ENCODE measurements at places on chromosomes 12 and 14.

GRCh38 chr12:119692410-119692809, 24.5 kb downstream of the PRKAB1 start:
- DNase-seq, result no peak

DNA sequence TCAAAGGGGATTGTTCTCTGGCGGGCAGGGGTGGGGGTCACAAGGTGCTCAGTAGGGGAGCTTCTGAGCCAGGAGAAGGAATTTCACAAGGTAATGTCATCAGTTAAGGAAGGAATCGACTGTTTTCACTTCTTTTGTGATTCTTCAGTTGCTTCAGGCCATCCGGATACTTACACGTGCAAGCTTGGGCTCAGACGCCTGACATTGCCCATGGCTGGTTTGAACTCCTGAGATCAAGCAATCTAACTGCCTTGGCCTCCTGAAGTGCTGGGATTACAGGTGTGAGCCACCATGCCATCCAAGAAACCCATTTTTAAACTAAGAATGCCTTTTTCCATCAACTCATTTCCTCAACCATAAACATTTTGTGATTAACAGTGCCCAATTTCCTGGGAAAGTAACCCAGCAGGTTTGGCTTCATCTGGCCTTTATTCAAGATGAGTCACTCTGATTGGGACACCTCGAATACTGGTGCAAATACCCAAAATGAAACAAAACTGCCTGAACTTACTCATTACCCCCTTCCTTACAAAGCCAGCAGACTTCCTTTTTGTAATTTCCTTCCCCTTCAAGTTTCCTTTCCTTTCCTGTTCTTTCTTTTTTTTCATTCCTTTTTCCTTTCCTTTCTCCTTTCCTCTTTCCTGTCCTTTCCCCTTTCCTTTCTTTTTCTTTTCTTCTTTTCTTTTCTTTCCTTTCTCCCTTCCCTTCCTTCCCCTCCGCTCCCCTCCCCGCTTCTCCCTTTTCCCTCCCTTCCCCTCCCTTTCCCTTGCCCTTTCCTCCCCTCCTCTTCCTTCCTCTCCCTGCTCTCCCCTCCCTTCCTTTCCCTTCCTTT, 10.2 kb upstream of the RNASE10 start:
- no peak for DNase-seq

GRCh38 chr14:34424488-34424887, 37.6 kb downstream of the SPTSSA start:
- DNase-seq, result no peak

- no peak for DNase-seq
Measured at GRCh38 chr14:33676135-33676566, 274.7 kb downstream of the EGLN3 start.

DNA sequence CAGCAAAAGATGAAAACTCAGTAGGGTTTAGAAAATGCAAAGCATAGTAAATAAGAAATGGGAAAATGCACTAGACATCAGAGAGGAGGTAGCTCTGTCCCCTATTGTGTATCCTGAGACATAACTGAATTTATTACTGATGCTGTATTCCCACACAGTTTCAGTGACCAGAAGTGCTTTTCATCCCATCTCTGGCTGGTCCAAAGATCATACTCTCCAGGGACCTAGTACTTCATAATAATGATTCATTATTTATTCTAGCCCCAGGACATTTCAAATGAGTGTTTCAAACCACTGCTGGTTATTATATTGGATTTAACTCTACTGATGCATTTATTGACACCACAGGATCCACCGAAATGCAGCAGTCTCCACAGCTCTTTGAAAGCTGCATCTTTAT, 163.3 kb downstream of the PAWR start:
- no peak for DNase-seq

DNA sequence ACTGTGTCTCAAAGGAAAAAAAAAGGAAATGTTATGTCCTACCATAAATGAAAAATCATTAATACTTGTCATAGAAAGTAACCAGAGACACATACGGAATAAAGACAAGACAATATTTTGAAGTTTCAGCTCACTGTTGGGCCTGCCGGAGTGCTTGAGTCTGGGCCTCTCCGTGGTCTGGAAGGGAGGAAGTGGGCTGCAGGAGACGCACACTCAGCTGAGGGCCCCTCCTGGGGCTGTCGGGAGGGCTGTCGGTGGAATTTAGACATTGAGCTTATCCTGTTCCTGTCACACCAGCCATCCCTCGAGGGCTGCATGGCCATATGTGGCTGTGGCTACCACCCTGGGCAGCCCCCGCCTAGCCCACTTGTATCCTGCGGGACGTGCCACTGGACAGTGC, 80.6 kb downstream of the DDX51 start:
- no peak for DNase-seq

DNA sequence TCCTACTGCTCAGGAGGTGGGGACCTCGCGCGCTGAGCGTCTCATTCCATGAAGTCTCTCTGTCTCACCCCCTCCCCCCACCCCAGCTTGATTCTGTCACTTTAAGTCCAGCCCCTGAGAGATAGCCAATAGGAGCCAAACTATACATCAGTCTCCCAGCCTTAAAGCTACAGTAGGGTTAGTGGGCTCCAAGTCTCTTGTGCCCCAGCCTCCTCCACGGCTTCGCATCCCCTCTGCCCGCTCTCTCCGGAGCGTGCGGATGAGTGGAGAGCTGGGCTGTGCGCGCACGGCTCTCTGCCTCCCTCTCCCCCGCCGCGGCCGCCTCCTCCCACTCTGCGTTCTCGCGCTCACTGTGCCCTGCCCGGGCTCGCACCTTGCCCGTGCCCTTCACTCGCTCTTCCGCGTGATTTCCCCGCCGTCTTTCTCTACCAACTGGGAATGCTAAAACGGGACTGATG, at the start of gene ESRRB:
ESRRB (plus strand) TSS at position 191 of the 458 bp plus-strand sequence; CDS start at position 456, 265 bp downstream.
- no peak for DNase-seq

DNA sequence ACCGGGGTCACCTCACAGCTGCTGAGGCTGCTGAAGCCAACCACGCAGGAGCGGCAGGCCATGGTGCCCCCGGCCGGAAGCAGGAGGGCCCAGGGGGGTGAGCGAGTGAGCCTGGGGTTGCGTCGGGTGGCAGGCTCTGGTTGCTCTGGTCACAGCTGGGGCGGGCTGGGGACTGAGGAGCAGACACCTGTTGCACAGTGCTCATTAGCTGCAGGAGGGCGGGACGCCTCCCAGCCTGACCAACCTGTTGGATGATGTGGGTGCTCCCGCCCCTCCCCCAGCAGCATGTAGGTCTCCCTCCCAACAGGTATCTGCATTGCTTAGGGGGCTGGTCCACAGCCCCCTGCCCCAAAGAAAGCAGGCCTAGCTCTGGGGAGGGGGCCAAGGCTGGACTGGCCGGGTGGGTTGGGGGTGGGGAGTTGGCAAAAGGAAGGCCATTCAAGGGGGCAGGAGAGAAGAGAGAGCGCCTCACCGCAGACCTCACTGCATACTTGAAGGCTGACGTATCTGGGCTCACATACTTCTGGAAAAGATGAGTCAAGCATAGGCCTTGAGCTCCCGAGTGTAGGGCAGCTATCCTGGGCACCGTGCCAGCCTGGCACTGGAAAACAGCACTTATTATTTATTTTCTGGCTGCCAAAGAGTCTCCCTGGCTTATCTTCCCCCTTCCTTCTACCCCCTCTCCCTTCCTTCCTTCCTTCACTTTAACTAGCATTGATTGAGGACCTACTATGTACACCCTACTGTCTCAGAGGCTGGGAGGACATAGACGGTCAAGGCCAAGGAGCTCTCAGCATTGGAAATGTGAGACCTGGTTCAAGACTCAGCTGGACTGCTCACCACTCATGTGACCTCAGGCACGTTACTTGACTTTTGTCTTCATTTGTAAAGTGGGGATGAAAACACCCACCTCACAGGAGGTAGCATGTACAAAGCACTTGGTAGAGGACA, at the start of gene KRT80:
KRT80 (minus strand) TSS at position 174 of the 951 bp plus-strand sequence; CDS start at position 62, 112 bp downstream.
- DNase-seq, result no peak

DNA sequence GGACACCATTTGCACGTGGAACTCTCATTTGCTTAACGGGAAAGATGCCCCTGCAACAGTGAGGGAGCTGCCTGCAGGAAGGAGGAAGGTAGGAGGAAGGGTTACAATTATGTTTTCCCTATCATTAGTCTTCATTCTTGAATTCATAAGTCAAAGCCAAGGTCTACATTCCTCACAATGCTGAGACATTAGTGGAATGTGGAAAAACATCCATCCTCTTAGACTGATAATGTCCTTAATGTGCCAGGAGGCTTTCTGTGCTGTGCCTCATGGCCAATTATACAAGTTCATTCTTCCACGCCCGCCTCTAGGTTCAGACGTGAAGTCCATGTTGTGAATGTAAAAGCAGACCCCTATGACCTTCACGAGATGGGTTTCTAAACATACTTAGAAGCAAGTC, 1212.4 kb upstream of the TMEM132C start:
- DNase-seq, result no peak

DNA sequence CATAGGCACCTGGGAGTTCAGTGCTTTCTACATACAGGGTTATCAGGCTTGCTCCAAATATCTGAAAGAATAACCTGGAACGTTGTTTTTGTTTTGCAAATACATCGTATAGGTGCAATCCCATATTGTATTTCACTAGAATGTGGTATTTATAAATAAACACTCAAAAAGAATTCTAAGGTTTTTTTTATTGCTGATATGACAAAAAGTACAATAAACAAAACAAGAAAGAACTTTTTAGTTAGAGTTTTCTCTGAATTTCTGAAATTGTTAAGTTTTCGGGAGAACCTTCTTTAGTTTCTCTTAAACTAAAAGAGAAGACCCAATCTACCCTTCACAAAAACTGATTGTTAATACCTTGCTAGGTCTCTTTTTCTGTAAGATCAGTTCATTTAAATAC, 225.8 kb downstream of the CCDC59 start:
- no peak for DNase-seq

DNA sequence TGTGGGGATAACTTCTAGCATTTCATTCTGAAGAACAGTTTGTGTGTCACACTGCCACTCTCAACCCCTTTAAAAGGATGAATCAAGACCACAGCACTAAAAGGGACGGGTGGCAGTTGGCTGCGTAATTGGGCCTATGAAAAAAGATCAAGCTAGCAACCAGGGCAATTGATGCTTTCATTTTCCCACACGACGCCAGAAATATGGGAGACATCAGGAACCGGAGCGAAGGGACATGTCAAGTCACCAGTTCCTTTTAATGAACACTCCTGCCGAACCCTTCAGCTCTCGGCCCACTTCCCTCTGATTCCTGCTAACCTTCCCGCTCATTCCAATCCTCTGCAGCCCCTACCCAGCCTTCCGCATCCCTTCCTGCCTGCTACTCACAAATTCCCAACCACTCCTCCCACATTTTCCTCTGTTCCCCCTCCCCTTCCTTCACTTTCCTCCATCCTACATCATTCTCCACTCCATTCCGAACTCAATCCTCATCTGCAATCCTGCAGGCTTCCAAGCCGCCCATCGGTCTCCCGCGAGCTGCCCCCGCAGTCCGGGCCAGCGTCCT, 753 bp downstream of the CSRNP2 start:
- peak; percentile 33 for DNase-seq

- DNase-seq, result no peak
Measured at GRCh38 chr12:67939611-67940010, 49.6 kb upstream of the IFNG-AS1 start.

DNA sequence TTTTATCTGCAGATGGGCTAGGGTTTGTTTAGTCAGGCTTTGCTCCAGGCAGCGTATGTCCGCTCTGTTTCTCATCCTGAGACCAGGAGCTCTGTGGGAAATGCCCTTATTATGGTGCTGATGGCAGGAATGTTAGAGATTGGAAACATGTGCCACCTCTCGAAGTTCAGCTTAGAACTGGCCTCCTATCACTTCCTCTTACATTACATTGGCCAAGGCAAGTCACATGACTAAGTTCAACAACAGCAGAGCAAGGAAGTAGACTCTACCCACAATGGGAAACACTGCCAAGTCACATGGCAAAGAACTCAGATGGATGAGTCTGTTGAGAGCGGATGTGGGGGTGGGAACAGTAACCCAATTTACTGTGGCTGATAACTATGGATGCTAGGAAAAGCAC, 161.9 kb upstream of the WSCD2 start:
- DNase-seq, result no peak

DNA sequence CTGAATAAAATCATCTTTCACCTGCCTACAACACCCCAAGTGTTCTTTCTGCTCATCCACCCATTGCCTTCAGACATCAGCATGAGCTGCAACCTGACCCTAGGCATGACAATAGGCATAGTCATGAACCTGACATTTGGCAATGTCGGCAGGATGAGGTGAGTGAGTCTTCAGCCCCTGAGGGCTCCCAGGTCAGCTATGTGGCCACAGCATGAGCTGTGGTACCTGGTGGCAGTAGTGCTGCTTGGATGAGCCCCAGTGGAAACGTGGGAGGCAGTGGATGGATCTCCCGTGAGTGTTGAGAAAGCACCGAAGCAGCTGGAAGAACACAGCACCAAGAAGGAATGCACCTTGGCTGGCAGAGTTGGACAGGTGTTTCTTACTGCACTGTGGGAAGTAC, 334.8 kb upstream of the FAR2 start:
- DNase-seq, result no peak

DNA sequence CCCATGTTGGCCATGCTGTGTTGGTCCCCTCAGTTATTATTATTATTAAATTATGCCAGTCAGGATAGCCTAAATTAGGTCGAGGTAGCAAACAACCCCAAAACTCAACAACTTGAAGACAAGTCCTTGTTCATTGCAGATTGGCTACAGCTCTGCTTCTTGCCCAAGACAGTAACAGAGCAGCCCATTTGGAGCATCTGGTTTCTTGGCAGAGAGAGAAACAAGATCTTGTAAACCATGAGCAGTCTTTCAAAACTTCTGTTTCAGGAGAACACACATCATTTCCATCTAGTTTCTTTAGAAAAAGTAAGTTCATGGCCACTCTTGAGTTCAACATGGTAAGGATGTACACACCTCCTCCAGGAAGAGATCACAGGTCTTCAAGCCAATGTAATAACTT, 52.3 kb downstream of the E2F7 start:
- no peak for DNase-seq

DNA sequence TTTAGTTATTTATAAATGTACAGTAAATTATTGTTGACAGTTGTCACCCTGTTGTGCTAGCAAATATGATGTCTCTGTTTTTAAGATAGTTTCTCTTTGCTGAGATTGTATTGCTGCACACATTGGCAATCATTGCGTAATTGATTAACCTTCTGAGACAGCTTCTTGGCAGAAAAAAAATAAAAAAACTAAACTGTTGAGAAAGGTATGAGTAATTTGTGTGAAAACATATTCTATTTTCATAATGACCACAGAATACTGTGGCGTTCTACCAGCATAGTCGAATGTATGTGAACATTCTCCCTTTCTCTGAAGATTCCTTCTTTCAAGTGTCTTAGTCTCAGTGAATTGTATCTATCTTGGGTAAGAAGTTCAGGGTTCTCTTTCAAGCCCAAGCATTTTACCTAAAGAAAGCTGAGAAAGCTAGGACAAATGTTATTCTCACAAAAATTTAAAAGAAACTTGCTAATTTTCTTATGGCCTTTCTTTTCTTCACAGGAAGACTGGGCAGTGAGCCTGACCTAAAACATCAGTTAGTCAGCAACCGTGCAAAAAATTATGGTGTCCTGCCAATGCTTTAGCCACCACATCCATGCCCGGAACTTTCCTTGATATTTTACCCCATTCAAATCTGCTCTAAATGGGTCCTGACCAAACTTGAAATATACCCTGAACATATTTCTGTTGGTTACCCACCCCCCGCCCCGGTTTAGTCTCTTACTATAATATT, 69.0 kb upstream of the REP15 start:
- DNase-seq, result no peak

Data from activated T-cell treated with anti-CD3 and anti-CD28 coated beads, Interleukin-2, amount 50 U/mL, for 1 hour (primary cell).